ENCODE measurements at places on chromosomes 2 and 18.

DNA sequence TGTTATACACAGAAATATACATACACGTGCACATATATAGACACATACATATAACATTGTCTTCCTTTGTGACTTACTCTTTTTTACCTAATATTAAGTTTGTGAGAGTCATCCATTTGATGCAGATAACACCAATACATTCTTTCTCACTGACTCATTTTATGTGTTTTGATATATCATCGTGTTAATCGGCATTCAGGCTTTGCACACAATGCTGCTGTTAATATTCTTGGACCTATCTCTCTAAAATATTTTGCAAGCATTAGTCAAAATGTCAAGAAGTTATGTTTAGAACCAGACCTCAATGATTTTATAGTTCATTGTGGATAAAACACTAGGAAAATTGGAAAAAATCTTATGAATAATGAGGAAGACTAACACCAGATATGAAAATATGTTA lies 441.1 kb downstream of the LRATD1 start:
- no peak for DNase-seq

DNA sequence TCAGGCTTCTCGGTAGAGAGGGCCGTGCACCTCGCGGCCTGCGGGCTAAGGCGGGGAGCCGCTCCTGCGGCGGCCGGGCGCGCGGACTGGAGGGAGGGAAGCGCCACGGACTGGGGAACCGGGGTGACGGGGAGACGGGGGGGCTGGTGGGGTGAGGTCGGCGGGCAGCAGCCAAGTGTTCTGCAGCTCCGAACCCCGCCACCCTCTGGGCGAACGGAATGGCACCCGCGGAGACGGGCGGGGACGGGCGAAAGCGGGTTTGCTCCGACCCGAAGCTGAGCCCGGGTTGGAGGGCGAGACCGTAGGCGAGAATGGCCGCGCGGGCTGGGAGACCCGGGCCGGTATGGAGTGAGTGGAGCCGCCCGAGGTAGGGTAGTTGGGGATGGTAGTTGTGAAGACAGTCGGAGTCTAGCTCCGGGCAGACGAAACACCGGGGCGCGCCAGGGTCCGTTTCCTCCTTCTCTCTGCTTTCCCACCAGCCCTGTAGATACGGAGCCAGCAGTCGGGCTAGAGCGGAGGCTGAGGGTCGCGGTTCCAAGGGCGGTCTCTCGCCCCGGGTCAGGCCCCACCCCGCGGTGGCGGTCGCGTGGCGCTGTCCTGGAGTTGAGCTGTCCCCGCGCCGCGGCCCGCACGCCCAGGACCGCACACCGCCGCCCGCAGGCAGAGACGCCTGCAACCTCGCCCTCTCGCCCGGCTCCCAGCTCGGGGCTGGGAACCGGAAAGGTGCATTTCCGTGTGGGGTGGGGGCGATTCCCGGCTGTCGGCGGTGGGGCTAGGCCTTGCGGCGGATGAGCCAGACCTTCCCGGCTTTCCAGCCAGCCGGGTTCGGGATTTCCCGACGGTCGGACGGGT lies 160.3 kb upstream of the SIX2 start:
- no peak for DNase-seq

GRCh38 chr2:10914272-10914693 lies 2.5 kb downstream of the KCNF1 start:
- no peak for DNase-seq

DNA sequence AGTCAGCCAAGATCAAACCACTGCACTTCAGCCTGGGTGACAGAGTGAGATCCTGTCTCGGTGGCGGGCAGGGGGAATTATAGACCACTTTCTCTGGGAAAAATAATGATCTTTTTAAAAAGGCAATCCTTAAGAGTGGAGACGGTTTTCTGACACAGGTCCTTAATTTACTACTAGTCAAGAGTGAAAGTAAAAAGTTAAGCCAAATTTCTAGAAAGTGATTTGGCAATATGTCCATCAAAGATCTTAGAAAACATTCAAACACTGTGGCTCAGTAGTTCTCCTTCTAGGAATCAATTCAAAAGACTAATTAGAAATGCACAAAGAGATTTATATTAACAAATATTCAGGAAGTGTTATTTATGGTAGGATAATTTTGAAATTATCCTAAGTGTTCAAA lies 148.5 kb upstream of the DNMT3A start:
- DNase-seq = no peak

GRCh38 chr2:56749152-56749752 lies 565.5 kb downstream of the CCDC85A start:
- DNase-seq = no peak

- no peak for DNase-seq
These were observed 539.3 kb downstream of the METTL4 start for GRCh38 chr18:2032036-2032435.

- no peak for DNase-seq
These were observed 536 bp downstream of the PDE1A start for GRCh38 chr2:182426082-182426917.

DNA sequence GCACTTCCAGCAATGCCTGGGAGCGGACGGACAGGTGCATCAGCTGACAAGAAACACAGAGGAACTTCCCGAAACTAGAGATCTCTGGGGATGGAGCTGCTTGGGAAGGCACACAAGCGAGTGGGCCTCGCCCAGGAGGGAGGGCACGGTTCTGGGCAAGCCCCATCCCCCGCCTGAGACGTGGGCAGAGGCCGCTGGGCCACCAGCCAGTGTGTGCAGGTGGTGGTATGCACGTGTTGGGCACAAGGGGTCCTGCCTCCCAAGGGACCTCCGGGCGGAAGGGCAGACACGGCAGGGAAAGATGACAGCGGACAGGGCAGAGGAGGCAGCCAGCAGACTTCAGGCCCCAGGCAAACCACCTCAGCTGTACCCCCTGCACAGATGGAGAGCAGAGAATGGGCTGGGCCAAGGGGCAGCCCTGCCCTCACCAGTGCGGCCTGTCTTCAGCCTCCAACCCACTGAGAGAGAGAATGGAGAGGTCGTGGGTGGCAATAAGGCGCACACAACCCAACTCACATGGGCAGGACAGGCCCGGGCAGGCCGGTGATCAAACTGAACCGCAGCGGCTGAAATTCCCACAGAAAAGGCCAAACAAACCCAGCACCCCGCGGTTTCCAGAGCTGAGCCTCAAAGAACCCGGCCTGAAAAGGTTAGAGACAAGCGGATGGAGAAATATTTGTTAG lies 51.2 kb downstream of the HDAC4 start:
- no peak for DNase-seq

DNA sequence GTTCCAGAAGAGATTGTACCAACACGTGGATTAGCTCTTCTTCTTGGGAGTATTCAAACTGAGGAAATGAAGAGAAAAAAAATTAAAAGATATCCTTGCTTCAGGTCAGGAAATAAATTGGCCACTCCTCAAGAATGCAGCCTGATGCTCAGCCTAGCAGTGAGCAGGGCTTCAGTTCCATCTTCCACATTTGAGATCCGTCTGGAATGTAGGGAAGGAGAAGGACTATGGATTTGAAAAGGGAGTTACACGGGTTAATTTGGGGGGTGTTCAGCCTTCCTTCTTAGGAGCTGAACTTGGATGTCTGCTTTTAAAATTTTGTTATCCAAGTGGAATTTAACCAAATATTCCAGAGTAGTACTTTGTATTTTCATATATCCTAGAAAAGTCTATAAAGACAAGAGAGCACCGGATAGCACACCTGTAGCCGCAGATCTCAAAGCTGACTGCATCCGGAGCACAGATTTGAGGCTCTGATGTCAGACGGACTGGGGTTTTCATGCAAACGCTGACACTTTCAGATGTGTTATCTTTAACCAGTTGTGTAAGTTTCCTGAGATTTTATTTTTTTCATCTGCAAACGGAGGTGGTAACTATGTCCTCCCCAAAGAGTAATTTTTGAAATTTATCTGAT lies 99.3 kb downstream of the COPS8 start:
- DNase-seq = no peak

DNA sequence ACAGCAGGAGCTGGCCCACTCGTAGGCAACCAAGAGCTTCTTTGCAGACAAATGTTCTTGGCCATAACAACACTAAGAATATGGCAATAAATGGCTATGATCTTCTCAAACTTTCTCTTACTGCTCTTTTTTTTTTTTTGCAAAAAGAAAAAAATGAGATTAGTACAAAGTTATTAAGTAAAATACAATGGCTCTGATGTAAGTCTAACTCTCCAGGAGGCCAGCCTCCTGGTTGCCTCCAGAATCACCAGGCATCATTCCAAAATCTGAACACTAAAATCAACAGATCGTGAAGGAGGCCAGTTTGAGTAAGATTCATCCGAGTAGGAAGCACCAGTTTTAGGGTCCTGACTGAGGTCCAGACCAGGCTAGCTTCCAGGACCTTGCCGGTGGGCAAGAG lies 20.8 kb upstream of the FIGN start:
- DNase-seq = no peak

GRCh38 chr18:46716336-46716735 lies 40.5 kb downstream of the ST8SIA5 start:
- no peak for DNase-seq

- DNase-seq = no peak
These were observed at the start of gene KCNIP3 for GRCh38 chr2:95296880-95297487. Gene KCNIP3 (plus strand): TSS chr2:95297347. CDS start chr2:95297439, 92 bp downstream.

- DNase-seq = no peak
These were observed 86.6 kb downstream of the COL5A2 start for GRCh38 chr2:189092936-189093335.

- DNase-seq = no peak
These were observed 27.3 kb upstream of the TNP1 start for GRCh38 chr2:216887138-216887537.

- DNase-seq = no peak
These were observed 510 bp downstream of the RNF149 start for GRCh38 chr2:101307950-101308431.

- DNase-seq = no peak
These were observed 36.4 kb downstream of the REEP1 start for GRCh38 chr2:86301009-86301408.

DNA sequence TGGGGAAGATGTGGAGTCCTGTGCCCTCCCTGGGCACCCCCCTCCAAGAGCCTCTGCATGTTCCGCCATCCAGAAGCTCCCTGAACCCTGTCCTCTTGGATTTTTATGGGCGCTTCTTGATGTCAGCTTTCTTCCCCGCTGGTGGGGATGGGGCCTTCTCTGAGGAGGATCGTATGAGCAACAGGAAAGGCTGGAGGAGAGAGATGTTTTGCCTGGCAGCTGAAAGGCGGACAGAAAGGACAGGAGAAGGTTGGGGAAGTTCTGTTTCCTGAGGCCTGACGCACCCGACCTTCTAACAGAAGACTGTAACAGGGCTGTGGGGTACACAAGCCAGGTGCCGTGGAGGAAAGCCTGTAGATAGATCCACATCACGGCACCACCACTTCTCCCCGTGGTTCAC lies 238.8 kb downstream of the LDLRAD4 start:
- DNase-seq = no peak

DNA sequence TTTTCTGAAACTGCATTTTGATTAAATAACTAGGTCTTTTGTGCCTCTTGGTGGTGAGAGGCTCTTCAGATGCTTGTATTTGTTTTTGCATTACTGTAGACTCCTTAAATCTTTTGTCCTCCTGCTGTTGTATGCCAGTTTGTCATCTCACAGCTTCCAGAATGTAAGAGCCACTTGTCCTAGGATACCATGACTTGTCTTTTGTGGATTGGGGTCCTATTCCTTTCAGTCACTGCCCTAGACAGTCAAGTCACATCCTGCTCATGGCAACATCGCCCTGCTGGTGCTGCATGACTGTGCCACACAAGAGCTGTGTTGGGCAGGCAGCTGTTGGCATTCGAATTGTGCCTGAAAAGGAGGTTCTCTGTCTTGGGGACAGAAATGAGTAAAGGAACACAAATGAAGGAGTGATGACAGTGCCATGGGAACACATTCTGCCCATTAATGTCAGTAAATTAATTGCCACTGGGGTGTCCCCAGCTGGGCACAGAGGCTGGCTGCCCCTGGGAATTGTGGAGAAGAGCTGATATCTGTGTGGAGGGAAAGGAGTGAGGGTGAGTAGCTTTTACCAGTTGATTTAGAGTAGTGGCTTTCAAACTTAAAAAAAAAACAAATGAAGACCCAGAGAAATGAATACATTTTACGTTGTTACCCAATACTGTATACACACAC lies 140.3 kb downstream of the ARL6IP6 start:
- no peak for DNase-seq

- no peak for DNase-seq
These were observed 1006.6 kb upstream of the POU3F3 start for GRCh38 chr2:103847276-103847675.

GRCh38 chr2:180890781-180891180 lies 89.6 kb upstream of the UBE2E3 start:
- no peak for DNase-seq

DNA sequence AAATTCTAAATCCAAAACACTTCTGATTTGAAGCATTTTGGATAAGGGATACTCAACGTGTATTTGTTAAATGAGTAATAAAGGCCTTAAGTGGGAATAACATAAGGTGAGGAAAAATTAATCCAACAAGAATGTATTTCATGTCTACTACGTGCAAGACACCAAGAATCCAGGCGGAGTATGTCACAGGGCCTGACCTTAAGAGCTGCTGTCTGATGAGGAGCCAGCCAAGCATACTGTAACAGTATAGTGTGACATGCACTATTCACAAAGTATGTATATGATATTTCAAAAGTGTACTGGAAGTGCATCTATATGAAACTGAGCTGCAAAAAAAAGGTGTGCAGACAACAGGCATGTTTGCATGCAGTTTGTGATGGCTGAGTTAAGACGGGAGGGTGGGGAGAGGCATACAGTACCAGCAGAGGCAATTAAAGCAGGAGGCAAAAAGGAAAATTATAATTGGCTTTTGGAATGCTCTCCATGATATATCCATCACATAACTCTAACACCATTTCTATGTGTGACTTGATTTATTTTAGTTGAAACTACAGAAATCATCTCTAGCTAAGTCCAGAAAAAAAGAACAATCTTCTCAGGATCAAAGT lies 18.2 kb downstream of the IWS1 start:
- DNase-seq = no peak

DNA sequence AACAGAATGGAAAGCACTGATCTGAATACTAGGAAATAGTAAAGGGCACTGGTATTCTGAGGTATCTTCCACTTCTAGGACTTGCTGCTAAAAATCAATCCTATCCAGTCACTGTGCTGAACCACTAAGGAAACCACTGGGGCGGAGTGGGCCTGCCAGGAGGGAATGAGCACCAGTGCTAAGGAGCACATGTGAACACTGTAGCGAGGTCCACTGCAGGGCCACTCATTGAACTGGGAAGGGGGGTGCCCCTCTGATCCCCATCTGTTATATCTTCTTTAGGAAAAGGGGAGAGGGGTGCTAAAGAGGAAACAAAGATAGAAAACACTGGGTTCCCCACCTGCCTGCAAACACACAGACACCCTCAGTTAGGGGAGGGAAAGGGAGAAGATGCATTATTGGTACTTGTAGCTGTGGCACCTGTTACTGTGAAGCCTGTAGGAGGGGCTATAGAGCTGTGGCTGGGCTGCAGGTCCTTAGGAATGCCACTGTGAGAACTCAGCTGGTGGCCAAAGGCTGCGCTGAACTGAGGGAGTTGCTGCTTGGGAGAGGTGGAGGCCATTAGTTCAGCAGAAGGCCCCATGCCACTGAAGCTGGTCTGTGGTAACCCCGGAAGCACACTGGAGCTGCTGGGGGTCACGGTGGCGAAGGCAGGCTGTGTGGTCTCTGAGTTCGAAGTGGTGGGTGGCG lies 81.8 kb downstream of the INO80D start:
- no peak for DNase-seq

GRCh38 chr2:207502577-207503198 lies 27.1 kb upstream of the CREB1 start:
- DNase-seq = no peak

GRCh38 chr2:102061962-102062795 lies 70.4 kb downstream of the IL1R2 start:
- DNase-seq = no peak

- no peak for DNase-seq
These were observed 57.8 kb downstream of the CD8B2 start for GRCh38 chr2:106545007-106545406.

GRCh38 chr2:120968307-120969015 lies 232.8 kb downstream of the GLI2 start:
- DNase-seq = no peak
